Inflammatory macrophage treated with lipopolysaccharide for 1 hour (primary cell): ENCODE measurements at places on chromosomes 4 and X.

GRCh38 chr4:14262221-14262620 is 634.7 kb upstream of the BOD1L1 start:
- DNase-seq: no peak

- DNase-seq: peak; percentile 63
Measured at GRCh38 chrX:37349221-37350033, at the start of gene PRRG1. TSS of gene PRRG1 (plus strand) at chrX:37349364. CDS start at chrX:37406250, 56,886 bp downstream.

DNA sequence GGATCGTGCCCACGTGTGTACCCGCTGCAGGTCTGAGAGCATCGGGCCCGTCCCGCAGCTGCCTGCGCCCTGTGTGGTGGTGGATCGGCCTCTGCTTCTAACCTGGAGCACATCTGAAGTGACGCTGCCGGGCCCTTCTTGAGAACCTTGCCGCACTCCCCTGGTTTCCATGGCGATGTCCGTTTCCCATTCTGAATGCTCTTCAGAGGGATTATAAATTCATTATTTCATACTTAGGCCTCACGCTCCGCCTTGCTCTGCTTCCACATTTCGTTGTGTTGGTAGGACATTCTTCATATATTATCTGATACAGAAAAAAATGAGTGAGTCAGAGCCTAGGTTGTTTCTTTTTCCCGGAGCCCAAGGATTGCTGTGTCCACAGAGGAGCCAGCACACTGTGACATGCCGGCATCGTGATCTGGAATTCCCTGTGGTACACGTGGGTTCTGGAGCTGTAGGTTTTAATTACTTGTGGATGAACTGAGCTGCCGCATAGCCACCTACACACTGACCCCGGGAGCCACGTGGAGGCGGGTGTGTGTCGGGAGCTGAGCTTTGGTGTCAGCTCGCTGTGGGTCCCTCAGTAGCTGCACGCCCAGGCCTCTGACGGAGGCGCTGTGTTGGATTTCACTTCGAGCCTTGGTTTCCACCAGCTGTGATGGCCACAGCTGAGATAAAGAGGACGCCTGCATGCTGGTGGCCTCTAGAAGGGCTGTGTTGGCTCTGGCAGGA is 63.4 kb downstream of the PSAPL1 start:
- no peak for DNase-seq

- no peak for DNase-seq
Measured at GRCh38 chrX:37905436-37906147, 58.2 kb upstream of the DYNLT3 start.

GRCh38 chrX:8730812-8731558 is 952 bp downstream of the ANOS1 start:
- no peak for DNase-seq

- DNase-seq: no peak
Measured at GRCh38 chrX:79153348-79153747, 8.9 kb downstream of the GPR174 start.

DNA sequence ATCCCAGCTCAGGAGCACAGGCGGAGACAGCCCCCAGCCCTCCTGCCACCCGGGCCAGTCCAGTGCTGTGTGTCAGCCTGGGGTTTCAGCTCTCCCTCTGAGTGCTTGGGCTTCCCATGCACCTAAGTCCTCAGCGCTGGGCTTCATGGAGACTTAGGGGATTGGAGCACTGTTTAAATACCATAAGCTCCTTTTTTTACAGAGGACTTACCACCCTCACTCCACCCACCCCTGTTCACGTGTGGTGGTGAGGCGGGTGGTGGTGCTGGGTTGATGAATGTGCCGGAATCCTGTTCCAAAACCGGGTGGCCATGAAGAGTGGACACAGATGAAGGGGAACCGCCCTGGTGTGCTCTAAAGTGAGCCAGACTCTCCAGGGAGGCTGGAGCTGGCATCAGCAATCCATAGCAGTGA is 66.9 kb downstream of the PSAPL1 start:
- DNase-seq: no peak

DNA sequence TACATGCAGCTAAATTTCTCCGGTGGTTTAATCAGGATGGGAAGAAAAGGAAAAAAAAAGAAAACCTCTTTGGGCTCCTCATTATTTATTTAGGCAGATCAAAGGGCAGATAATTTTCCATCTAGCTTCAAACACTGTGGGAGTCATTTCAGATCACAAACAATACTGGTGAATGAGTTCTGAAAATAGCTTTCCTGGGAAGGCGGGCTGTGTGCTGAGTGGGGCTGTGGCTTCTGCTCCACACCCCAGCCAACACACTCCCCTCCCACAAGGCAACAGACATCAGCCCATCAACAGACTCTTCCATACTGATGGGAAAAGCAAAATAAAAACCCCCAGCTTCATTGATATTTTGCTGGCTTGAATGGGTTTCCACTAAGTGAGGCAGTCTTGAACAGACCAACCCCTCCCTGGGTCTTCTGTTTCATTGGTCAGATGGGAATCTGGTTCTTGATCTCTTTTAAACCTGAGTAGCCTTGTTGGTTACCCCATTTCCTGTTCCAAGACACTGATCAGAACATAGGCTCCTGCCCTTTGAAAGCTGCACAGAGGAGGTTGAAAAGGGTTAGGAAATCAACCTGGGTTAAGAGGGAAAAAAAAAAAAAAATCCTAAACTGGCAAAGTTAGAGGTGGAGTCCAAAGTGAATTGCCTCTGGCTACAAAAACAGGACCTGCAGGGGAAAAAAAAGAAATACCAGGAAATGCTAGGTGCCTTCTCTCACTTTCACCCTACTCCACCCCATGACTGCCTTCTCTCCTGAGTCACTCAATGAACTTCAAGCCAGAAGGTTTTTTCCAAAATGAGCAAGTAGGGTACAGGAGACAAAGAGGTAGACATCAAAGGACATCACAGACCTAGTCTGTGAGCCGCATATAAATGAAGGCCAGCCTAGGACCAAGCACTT is 20.0 kb downstream of the AMOT start:
- DNase-seq: no peak

- peak; percentile 45 for DNase-seq
Measured at GRCh38 chr4:140697709-140698560, 58.2 kb downstream of the TBC1D9 start.

GRCh38 chr4:15688051-15688450 is 6.4 kb downstream of the FAM200B start:
- no peak for DNase-seq

DNA sequence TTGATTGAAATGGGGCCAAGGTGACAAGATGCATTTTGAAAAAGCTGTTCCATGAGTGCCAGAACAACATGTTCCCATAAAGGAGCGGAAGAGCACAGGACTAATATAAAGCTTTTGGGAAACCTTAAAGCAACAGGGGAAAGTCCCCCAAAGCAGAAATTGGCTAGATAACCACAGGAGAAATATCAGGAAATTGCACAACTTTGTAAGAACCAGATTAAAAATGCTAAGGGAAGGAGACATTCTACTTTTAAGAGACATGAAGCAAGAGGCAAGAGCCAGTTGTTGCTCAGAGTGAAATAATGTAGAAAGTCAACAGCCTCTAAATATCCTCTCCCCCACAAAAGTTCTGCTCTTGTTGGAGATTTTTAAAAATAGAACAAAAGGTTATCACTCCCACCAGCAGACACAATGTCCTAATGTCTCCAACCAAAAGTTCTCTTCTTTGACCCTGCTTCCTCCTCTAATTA is 85.2 kb upstream of the LNX1 start:
- DNase-seq: peak; percentile 75

GRCh38 chrX:71621603-71622002 is 3.3 kb upstream of the CXCR3 start:
- no peak for DNase-seq

DNA sequence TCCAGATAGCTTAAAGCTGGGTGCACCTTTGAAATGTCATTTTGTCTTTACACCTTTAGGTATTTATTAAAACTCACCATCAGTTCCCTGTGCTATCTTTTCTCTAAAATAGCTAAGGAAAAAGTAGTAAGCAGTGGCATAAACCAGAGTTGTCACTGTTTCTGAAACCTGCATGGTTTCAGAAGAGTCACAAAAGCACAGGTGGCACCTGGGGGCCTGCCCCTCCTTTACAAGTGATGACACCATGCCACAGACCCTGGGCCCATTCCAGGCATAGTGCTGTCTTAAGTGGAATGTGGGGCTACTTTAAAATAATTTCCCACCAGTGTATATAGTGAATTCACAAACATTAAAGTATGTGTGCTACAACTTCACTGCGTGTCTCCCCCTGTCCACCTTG is 47.8 kb downstream of the DCUN1D4 start:
- no peak for DNase-seq

- DNase-seq: no peak
Measured at GRCh38 chr4:25030277-25031076, at the start of gene LGI2. TSS of gene LGI2 (minus strand) at chr4:25030946. CDS start at chr4:25030693, 253 bp downstream.

- DNase-seq: no peak
Measured at GRCh38 chr4:14810568-14810967, 191.7 kb upstream of the CPEB2 start.
